ENCODE measurements at places on chromosomes 4 and X.
A peak's percentile ranks its signal among the peaks of the same experiment; 100 is the strongest.

- no peak for DNase-seq
Measured at GRCh38 chrX:2974961-2975360, 31.4 kb upstream of the ARSH start.

DNA sequence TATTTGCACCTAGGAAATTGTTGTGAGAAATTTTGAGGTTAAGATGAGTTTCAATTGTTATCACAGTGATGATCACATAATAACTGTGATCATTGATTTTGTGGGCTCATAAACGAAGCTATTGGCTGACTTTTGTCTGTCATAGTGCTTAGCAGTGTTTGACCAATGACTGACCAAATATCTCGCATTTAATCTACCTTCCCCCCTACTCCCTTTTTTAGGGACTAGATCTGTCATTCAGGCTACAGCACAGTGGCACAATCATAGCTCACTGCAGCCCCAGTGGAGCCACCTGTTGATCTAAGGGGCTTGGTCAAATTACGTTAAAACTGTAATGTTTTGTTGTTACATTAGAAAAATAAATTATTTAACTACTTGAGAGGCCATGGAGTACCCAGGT, 1.5 kb downstream of the FUNDC2 start:
- DNase-seq: no peak

DNA sequence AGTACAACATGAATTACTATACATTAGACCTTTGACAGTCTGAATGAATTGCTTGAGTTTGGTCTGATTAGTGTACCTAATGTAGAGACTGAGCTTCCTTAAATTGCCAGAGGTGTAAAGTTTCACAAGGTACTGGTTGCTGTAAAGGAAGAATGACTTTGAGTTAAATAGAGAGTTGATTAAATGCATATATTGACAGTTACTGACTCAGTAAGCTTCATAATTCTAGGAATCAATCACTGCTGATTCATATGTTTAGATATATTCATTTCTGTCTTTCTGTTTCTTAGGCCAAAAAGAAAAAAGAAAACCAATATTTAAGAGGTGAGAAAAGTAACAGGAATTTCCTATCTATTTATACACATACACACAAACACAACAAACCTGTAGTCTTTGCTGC, 16.2 kb upstream of the ART3 start:
- no peak for DNase-seq

- DNase-seq: no peak
Measured at GRCh38 chrX:16638533-16638932, 11.4 kb upstream of the S100G start.

DNA sequence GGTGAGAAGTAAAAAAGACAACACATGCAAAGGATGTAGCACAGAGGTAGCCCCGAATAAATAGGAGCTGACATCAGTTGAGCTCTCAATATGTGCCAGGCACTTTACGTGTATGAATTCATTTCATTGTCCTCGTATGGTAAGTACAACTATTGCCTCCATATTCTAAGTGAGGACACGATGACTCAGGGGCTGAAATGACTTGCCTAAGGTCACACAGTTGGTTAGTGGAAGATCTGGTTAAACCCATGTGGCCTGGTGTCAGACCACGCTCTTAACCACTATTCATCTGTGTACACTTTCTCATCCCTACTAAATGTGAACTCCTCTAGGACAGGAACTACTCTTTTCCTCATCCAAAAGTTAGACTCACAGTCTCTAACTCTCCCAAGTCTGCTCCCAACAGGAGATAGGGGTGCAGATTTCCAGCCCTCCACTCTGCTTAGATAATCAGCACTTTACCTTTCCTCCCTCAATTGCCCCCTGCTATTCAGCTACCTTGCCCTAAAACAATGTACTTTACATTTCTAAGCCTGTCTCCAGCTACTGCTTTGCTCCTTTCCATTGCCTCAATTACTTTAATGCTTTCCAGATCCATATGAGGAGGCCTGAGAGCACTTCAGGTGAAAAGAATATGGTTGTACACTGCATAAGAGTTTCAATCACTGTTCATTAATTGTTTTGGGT, 58.8 kb upstream of the LHFPL1 start:
- no peak for DNase-seq

DNA sequence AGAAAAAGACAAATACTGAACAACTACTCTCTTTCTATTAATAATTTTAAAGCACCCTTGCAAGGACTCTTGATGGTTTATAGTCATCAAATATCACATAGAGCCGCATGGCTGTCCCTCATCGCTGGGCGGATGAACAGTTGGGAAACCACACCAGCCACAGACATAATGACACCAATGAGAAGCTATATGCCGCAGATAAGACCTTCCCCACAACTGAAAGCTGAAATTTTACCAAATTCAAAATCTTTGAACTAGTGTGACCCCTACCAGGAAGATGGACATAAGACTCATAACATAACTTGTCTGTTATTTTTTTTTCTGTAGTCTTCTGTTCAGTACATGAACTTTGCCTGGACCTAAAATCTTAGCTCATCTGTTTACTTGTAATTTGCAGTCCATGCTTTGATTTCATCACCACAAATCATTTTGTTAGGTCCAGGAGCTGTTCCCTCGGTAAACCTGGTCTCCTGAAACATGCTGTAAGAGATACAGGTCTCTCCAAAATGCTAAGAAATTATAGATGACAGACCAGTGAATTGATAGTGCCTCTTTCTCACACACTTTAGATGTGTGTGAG, 157.3 kb upstream of the RAPGEF2 start:
- DNase-seq: no peak

GRCh38 chr4:146041139-146042004, 102.7 kb upstream of the ZNF827 start:
- no peak for DNase-seq

DNA sequence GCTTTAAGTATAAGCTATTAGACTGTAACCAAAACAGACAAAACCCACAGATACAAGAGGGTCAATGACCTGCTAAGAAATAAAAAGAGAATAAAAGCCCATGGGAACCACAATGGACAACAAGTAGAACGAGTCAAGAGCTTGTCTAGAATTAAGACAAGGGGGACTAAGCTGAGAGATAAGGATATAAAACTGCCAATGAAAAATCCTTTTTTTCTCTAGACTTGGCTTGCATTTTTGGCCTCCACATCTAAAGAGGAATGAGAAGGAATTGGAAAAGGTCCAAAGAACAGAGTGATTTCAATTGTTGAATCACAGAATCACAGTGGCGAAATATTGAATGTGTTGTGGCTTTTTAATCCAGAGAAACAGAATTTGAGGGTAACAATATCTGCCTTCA, 135.7 kb downstream of the QDPR start:
- DNase-seq: no peak

- DNase-seq: no peak
Measured at GRCh38 chr4:167031534-167032156, 202.6 kb downstream of the SPOCK3 start.

GRCh38 chrX:108072746-108073145, 18.6 kb downstream of the PSMD10 start:
- DNase-seq: no peak

- no peak for DNase-seq
Measured at GRCh38 chr4:152348670-152349069, 187.2 kb downstream of the FBXW7 start.

- DNase-seq: no peak
Measured at GRCh38 chrX:139200793-139201192, 329.7 kb upstream of the F9 start.

DNA sequence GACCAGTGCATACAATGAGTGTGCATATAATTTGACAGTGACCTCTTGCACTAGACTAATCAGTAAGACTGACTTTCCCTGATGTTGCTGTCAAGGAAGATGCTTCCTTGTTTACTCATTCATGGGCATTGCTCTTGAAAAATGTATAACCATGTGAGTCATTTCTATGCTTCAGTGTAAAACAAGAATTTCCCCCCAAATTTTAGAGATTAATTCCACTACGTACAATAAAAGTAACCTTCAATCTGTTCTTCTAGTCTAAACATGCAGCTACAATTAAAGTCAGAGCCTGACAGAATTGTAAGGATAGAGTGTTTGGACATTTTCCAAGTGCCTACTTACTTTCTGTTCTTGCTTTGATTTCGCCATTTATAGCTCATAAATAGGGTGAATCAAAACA, 935.7 kb downstream of the RAPGEF2 start:
- DNase-seq: no peak

- no peak for DNase-seq
Measured at GRCh38 chrX:8673201-8673600, 58.7 kb downstream of the ANOS1 start.

GRCh38 chr4:48331577-48332330, 9.6 kb upstream of the SLAIN2 start:
- DNase-seq: no peak

- DNase-seq: no peak
Measured at GRCh38 chr4:99473131-99473530, 37.7 kb upstream of the C4orf17 start.

- DNase-seq: no peak
Measured at GRCh38 chrX:32153585-32153984, 1057.8 kb downstream of the DMD start.

DNA sequence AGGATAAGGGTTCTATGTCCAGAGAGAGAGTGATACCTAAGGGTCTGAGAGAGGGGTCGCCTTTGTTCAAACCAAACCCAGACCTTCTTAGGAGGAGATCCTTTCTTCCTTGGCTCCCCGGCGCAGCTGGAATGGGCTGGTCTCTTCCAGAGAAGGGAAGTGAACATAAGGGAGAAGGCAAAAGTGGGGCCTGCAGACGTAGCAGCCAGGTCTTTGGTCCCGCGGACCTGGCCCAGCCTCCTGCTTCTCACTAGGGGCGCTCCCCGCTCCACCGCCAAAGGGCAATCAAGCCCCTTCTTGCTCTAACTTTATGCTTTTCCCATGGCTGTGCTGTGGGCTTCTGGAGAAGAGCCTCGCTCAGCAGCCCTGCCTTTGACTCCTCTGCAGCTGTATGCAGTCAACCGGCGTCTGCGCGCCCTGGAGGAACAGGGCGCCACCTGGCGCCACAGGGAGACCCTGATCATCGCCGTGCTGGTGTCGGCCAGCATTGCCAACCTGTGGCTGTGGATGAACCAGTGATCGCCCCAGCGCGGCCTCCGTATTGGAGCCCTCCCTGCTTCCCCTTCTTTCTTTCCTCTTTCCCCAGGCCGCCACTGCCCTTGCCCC, 6.5 kb downstream of the FATE1 start:
- no peak for DNase-seq

DNA sequence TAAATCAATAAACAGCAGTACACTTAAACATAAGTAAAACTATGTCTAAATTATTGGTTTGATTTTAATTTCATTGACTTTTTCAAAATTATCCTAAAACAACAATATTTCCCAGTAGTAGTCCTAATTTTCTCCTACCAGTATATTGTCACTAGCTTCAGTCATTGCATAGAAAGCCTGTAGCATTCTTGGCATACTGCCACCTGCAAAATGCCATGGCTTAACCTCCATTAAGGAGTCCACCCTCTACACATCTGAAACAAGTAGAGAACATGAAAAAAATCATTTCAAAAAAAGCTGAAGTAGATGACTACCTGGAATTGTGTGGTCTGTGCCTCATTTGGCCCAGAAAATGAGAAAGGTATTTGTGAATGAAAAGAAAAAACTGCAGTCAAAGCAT, 348.5 kb downstream of the INPP4B start:
- DNase-seq: no peak

GRCh38 chr4:100983426-100983825, 363.9 kb downstream of the PPP3CA start:
- DNase-seq: no peak

- no peak for DNase-seq
Measured at GRCh38 chr4:54317690-54318089, 88.6 kb downstream of the PDGFRA start.

DNA sequence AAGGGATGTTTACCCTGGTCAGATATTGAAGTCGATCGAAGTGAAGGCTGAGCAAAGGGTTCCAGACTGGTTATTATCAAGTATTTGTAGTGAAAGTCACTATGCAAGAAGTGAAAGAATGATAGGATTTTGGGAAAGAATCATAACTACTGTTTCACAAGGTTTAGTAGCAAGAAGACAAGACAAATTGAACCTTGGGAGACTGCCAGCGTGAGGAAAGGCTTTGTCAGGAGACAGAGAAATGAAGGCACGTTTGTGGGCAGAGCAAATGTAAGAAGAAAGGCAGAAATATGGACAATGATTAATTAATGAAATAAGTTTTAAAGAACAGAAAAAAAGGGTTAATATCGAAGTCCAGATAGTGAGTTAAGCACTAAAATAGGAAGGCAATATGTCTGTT, 456.8 kb downstream of the TRIML1 start:
- DNase-seq: no peak

- DNase-seq: peak; percentile 60
Measured at GRCh38 chrX:118644378-118644777, 83.0 kb upstream of the IL13RA1 start.

- no peak for DNase-seq
Measured at GRCh38 chr4:3046162-3046561, 28.2 kb downstream of the HTT-AS start.

DNA sequence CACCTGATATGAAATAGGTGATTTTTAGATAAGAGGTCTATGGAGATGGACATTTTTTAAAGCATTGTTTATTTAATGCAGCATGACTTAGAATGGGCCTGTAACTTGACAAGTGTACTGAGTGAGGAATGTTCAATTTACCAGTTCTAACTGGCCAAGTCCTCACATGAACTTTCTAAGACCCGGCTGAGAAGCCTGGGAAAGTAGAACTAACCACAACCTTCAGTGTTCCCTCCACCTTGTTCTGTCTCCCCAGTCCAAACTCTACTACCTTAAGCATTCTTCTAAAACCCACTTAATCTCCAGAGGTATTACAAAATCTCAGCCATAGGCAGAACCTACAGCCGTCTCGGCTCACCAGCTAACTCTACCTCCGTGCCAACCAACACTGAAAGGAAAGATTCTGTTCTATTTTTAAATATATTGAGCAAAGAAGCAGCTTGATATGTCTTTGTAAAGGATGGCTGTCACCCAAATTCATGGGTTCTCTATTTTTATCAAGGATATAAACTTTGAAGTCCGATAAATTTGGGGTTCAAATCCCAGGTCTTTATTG, 6.8 kb downstream of the PPARGC1A start:
- DNase-seq: no peak

DNA sequence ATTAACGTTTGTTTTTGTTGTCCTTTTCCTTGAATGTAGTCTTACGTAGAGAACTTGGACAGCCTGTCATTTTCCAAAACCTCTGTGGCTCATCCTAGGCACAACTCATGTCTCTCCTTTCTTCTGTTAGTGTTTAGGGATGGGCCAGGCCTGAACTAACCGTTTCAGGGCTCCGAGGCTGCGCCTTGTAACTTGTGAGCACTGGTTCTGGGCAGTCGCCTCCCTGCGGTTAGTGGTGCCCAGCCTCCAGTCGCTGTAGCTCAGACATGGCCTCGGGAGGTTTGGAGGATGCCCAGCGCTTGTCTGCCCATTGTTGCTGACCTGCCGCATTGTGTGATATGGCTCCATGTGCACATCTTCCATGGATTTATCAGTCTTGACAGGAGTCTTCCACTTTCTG, 32.8 kb downstream of the TMEM131L start:
- no peak for DNase-seq

DNA sequence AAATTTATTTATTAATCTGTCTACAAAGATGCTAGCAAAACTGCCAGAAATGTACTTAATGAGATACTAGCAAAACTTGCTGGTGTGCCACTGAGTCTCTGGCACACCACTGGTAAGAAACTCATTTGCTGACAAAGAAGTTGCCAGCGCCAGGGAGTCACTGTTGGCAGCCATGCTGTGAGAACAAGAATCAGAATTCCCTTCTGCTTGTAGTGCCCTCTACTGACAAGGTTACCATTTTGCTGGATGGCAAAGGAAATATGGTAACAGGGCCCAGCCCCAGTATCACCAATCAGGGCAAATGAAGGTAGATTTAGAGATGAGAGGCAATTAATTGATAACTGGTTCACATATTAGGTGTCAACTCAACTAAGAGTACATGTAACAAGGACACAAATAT, 750.1 kb upstream of the ADGRL3 start:
- DNase-seq: no peak

- no peak for DNase-seq
Measured at GRCh38 chr4:152016303-152016620, 255.5 kb upstream of the GATB start.

Measured in SW480 (cell line).